ENCODE measurements at places on chromosomes 5 and 9.

GRCh38 chr5:57164124-57164523, 9.7 kb upstream of the GPBP1 start:
- no peak overlapping the region for H3K27ac ChIP-seq
- H3K27me3 ChIP-seq = no peaks in the 10 kb centered on the region
- H3K4me1 ChIP-seq = no peaks in the 10 kb centered on the region
- no peaks in the 10 kb centered on the region for H3K36me3 ChIP-seq
- H3K4me3 ChIP-seq = no peak overlapping the region
- no peak for DNase-seq

DNA sequence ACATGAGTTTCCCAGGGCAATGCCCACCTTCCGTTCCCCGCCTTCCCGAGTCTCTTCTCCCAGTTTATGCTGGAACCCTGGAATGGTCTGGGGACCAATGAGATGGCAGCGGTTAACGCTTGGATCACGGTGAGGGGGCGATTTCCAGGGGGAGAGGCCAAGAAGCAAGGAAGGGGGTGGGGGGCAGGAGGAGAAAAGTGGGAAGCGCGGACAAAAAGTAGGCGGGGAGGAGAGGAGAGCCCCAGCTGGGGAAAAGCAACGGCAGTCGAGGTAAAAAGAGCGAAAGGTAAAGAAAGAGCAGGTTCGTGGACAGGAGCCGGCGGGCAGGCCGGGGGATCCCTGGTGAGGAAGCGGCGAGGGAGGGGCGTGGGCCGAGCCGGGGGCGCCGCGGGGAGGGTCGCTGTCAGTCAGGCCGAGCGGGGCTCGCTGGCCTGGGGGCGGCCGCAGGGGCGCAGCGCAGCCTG, 508 bp upstream of the SNCAIP start:
- DNase-seq = no peak
- H3K4me1 ChIP-seq = peaks cover 4% of the 10 kb centered on the region
- no peaks in the 10 kb centered on the region for H3K27me3 ChIP-seq
- H3K27ac ChIP-seq = peak overlapping the region; percentile 81
- H3K4me3 ChIP-seq = peak overlapping the region; percentile 65

GRCh38 chr9:29339387-29339786, 1766.1 kb upstream of the C9orf72 start:
- no peak for DNase-seq
- no peak overlapping the region for H3K27ac ChIP-seq
- H3K27me3 ChIP-seq = no peaks in the 10 kb centered on the region
- no peaks in the 10 kb centered on the region for H3K4me1 ChIP-seq
- H3K36me3 ChIP-seq = no peaks in the 10 kb centered on the region
- no peak overlapping the region for H3K4me3 ChIP-seq

DNA sequence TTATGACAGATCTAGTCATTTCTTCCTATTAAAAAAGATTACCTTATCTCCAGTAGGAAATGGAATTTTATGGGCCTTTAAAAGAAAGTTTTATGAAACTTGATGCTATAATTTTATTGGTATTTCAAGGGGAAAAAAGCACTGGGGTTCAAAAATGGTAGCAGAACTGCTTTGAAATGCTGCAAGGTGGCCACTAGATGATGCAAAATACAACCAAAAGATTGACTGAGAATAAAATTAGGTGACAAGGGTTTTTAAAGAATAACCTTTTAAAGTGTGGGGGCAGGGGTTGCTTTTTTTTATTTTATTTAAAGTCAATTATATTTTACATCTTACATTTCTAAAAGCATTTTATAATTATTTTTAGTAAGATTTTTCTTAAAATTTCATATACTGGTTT, 61.7 kb downstream of the KLF9 start:
- H3K36me3 ChIP-seq = no peaks in the 10 kb centered on the region
- no peaks in the 10 kb centered on the region for H3K4me1 ChIP-seq
- no peak overlapping the region for H3K27ac ChIP-seq
- no peaks in the 10 kb centered on the region for H3K27me3 ChIP-seq
- no peak for DNase-seq

GRCh38 chr5:531101-531748, 7.0 kb upstream of the SLC9A3 start:
- no peak overlapping the region for H3K27ac ChIP-seq
- H3K4me1 ChIP-seq = no peaks in the 10 kb centered on the region
- no peak for DNase-seq
- H3K27me3 ChIP-seq = no peaks in the 10 kb centered on the region

GRCh38 chr5:136511046-136511445, 145.7 kb upstream of the TRPC7 start:
- H3K4me3 ChIP-seq = no peak overlapping the region
- H3K27ac ChIP-seq = no peak overlapping the region
- H3K27me3 ChIP-seq = no peaks in the 10 kb centered on the region
- no peak for DNase-seq
- no peaks in the 10 kb centered on the region for H3K4me1 ChIP-seq

DNA sequence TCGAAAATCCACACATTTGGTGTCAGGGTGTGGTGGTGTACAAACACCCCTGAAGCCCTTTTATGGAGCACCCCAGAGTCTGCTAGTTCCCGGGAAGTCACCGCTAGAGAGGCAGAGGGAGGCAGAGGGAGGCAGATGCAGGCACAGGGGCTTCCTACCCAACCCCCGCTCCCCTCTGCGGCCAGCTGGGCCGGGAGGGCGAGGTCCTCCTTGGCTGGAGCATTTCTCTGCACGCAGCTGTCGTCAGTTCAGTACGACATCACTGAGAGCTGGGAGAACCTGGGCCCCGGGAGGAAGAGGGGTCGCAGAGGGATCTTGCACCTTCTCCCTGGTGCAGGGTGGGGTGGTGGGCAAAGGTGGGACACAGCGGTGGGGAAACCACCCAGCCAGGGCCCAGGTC, 15.8 kb upstream of the UBAC1 start:
- no peaks in the 10 kb centered on the region for H3K36me3 ChIP-seq
- no peak overlapping the region for H3K27ac ChIP-seq
- H3K4me1 ChIP-seq = peaks cover 19% of the 10 kb centered on the region
- H3K4me3 ChIP-seq = no peak overlapping the region
- DNase-seq = no peak

- H3K27ac ChIP-seq = no peak overlapping the region
- no peaks in the 10 kb centered on the region for H3K36me3 ChIP-seq
- DNase-seq = peak; percentile 30
- peak overlapping the region; percentile 71 for H3K4me3 ChIP-seq
Observed at GRCh38 chr5:116571568-116572349, 2.9 kb downstream of the SEMA6A start.

- no peaks in the 10 kb centered on the region for H3K4me1 ChIP-seq
- H3K27me3 ChIP-seq = no peaks in the 10 kb centered on the region
- no peaks in the 10 kb centered on the region for H3K36me3 ChIP-seq
- DNase-seq = no peak
- H3K27ac ChIP-seq = no peak overlapping the region
- no peak overlapping the region for H3K4me3 ChIP-seq
Observed at GRCh38 chr5:77356740-77357139, 135.4 kb downstream of the WDR41 start.

DNA sequence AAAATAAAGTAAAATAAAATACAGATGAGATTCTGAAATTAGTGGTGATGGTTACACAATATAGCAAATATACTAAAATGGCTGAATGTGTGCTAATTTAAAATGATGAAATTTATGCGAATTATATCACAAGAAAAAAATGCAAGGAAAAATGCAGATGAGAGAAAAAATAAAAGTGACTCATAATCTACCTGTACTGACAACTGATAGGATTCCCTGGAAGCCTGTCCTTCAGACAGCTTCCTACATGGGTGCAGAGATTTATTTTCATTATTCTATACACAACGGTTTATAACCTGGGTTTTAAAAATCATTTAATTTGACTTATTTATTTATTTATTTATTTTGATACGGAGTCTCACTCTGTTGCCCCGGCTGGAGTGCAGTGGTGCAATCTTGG, 5.8 kb upstream of the NCS1 start:
- no peak for DNase-seq
- no peak overlapping the region for H3K4me3 ChIP-seq
- no peaks in the 10 kb centered on the region for H3K27me3 ChIP-seq
- H3K36me3 ChIP-seq = no peaks in the 10 kb centered on the region
- no peaks in the 10 kb centered on the region for H3K4me1 ChIP-seq

GRCh38 chr5:12902611-12903010, 998.4 kb upstream of the CTNND2 start:
- no peak for DNase-seq
- H3K4me1 ChIP-seq = no peaks in the 10 kb centered on the region
- H3K36me3 ChIP-seq = no peaks in the 10 kb centered on the region
- H3K27ac ChIP-seq = no peak overlapping the region

DNA sequence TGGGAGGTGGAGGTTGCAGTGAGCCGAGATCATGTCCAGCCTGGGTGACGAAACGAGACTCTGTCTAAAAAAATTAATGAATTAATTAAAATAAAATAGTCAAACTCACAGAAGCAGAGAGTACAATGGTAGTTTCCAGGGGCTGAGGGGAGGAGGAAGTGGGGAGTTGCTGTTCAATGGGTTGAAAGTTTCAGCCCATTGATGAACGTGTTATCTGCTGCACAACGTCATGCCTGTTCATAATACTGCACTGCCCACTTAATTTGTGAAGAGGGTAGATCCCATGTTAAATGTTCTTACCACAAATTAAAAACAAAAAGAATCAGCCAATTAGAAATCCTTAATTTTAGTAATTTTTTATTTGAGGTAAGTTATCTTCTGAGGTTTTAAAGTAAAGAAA, 16.4 kb upstream of the RUFY1 start:
- no peaks in the 10 kb centered on the region for H3K36me3 ChIP-seq
- no peak overlapping the region for H3K27ac ChIP-seq
- no peak for DNase-seq
- no peaks in the 10 kb centered on the region for H3K4me1 ChIP-seq

DNA sequence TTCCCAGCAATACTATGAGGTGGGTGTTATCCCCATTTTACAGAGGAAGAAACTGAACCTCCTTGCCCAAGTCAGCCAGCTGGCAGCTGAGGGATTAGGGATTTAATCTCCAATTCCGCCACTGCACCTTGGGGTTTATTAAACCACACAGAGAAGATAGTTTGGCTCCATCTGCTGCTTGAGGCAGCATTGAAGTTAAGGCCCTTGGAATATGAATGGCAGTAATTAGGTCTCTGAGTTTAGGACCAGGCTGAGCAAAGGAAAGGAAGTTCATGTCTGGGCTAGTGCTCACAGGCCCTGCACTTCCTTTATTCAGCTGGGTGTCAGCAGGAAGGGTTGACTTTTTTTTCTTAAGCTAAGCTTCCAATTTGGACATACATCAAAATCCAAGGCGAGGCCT, 86.9 kb upstream of the GDNF start:
- no peaks in the 10 kb centered on the region for H3K4me1 ChIP-seq
- no peak for DNase-seq
- no peak overlapping the region for H3K27ac ChIP-seq
- no peaks in the 10 kb centered on the region for H3K27me3 ChIP-seq
- no peaks in the 10 kb centered on the region for H3K36me3 ChIP-seq

Measured in testis (tissue), 5 donors.